Hypothalamus (tissue), 51 donors: ENCODE measurements at places on chromosomes 4 and X.

DNA sequence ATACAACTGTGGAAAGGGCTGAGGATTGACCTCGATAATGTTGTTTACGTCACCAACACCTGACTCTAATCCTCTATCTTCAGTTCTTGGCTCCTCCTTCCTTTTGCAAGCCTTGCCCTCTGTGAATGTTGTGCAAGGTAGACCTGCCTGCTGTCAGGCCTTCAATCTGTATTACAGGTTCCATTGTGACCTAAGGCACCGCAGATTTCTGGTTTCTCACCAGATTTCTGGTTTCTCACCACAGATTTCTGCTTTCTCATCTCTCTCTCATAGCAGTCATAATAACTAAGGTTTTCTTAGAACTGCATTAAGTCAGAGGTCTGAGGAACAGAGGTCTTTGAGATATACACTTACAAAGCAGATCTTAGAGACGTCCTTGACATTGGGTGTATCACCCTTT is 51.5 kb upstream of the ETNPPL start:
- DNase-seq, result no peak

DNA sequence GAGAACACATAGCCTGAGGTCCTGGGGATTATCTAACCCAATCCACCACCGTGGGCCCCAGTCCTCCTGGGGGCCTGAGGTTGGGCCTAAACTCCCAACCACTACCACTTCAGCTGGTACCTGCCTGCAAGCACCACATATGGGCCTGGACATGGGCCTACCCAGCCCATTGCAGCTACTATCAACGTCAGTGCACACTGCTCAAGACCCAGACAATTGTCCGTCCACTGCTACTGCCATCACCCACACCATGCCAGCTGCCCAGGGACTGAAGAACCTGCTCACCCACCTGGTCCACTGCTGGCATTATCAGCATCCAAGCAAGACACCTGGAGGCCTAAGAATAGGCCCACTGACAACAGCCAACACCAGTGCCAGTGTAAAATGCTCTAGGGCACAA is 88.1 kb downstream of the COL4A5 start:
- DNase-seq, result no peak

DNA sequence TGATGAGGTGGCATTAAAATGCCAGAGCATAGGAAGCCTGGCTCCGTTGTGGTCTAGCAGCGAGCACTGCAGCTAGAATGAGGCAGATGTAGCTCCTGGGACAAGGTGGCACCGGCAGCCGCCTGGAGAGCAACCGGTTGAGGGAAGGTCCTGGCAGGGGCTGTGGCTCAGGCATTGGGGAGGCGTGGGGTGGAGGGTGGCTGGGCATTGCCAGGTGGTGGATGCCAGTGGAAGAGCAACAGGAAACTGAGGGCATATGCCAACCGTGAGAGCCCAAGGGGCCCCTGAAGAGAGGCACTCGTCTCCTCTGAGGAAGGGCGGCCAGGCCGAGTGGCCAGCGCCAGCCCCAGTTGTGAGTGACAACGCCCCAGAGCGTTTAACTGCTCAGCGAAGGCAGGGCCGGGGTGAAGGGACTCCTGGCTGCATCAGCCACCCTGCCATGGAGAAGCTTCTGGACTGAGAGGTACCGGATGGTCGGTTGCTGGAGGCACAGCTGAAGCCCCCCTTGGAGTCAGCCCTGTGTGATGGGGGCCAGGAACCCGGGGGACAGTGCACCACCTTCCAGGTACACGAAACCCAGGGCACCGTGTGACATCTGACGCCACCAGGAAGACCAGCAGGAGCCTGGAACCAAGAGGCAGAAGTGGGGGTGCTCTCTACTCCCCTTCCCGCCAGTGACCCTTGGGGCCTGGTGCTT is 13.2 kb upstream of the PDE6B start:
- no peak for DNase-seq

GRCh38 chr4:95124906-95125504 is 367.2 kb downstream of the BMPR1B start:
- peak; percentile 2 for DNase-seq

DNA sequence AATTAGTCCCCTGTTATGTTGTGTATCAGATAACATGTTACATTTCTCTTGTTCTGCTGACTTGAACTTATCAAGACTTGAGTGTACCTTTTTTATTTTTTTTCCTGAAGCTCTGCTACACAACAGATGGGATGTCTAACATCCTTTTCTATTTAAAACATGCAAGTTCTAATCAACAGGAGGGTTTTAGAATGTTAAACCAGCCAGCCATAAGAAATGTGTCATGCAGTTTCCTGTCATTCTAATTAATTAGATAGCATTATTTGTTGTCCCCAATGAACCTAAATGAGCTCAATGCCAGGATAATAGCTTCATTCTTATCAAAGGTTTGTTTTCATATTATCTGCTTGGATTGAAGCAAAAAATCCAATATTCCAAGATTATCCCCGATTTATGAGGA is 958.2 kb downstream of the PCDH7 start:
- DNase-seq, result no peak

- no peak for DNase-seq
Measured at GRCh38 chr4:169566021-169566818, 46.2 kb downstream of the NEK1 start.

DNA sequence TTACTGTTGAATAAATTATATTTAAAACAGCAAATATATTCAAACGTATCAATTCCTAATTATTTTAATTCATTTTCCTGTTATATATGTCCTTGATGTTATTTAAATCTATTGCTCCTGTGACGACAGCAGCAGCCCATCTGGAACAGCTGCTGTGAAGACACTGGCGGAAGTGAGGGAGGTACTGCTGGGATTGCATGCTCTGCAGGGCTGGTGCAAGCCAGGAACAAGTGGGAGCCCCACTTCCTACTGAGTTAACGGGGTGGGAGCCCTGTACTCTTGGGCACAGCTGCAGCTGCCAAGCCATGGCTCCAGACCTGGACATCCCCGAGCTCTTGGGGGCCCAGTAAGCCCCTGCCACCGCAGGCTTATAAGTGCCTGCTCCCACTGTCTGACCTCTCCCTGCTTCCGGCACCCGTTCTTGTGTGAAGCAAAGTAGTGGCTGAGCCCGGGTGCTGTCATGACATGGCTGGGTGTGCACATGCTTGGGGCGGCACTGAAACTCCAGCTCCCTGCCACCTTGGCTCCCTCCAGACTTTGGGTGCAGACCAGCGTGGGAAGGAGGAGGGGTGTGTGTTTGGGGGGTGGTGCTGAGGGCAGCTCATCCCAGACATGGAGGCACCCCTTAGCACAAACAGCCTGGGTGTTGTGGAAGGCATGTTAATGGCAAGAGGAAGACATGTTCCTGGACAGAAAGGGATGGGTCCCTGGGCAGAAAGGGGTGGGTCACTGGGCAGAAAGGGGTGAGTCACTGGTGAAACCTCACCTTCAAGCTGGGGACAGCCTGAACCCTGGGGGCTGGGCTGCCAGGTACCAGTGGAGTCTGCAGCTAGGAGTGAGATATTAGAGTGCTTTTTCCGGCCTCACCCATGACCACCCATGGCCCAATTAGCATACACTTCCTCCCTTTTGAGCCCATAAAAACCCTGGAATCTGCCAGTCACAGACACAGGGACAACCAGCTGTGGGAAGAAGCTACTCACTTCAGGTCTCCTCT is 1981.3 kb upstream of the IGFBP7 start:
- no peak for DNase-seq

DNA sequence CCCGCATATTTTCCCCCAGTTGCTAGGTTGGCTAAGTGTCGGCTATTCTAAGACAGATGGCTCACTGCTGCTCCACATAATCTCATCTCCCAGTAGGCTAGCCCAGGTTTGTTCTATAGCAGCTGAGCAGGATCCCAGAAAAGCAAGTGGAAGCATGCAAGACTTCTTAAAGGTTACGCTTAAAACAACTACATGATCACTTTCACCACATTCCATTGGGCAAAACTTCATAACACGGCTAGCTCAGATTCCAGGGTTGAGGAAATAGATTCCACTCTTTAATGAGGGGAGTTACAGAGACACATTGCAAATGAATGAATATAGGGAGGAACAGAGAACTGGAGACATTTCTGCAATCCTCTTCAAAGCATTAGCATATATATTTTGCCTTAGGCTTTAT is 12.9 kb upstream of the RAB33B start:
- no peak for DNase-seq

DNA sequence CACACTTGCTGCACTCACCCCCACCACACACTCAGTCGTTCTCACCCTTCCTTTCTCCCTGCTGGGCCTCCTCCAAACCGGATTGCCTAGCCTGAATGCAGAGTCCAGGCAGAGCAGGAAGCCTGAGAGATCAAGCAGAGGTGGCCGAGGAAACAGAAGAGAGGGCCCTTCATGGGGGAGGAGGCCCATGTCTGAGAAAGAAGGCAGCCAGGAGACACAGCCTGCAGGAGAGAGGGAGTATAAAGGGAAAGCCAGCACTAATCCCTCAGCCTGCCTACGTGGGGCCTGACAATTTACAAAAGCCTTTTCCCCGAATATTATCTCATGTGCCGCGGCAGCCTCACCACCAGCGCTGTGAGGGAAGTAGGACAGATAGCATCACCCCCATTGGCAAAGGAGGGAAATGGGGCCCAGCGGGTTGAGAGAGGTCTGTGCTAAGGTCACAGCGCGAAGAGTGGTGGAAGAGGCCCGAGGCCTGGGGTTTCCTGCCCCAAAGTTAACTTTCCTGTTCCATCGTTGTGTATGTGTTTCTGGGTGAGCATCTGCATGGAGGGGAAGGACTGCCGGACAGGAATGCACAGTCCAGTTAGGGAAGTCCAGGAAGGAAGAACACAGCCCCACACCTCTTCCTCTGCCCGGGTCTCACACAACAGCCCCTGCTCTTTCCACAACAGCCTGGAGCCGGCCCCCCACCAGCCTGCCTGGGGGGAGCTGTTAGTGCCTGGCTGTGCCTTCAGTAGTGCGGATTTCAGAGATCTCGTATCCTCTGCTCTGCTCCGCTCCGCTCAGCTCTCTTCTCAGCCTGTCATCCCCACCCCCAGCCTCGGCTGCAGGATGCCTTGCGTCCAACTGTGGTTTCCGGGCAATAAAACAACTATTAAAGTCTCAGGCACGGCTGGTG is 50.9 kb upstream of the BCOR start:
- DNase-seq, result no peak

- DNase-seq, result no peak
Measured at GRCh38 chrX:22594766-22595165, 322.1 kb downstream of the CBLL2 start.

DNA sequence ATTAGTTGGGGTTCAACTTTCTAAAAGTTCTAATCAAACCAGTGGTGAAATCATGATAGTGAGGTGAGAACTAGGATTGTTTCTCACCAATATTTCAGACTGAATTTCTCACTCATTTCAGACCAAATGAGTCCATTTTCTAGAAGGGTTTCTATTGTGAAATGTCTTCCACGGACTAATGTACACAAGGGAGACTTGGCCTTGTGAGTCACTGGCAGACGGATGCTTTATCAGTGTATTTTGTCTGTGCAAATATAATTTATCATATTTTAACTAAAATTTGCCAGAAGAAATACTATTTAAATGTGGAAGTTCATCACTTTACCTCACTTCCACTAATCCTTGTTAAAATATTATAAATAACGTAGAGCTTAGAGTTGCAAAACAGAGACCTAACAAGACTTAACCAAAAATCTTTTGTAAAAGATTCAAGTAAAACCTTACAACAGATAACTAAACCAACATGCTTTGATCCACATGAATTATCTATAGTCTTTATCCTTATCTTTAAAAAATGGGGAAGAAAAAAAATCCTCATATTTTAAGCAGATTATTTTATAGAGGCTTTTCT is 506.0 kb upstream of the FAM241A start:
- no peak for DNase-seq

- no peak for DNase-seq
Measured at GRCh38 chrX:18654875-18655836, 16.8 kb downstream of the RS1 start.
